T47D (cell line): ENCODE measurements at places on chromosomes 3 and 15.
A peak's percentile ranks its signal among the peaks of the same experiment; 100 is the strongest.

GRCh38 chr3:108409800-108410178, 100.6 kb downstream of the MYH15 start:
- no peak for DNase-seq

- no peak for DNase-seq
These were observed 10.6 kb downstream of the ACAA1 start for GRCh38 chr3:38126121-38126892.

GRCh38 chr3:156762631-156763185, 63.4 kb upstream of the LEKR1 start:
- DNase-seq: no peak

DNA sequence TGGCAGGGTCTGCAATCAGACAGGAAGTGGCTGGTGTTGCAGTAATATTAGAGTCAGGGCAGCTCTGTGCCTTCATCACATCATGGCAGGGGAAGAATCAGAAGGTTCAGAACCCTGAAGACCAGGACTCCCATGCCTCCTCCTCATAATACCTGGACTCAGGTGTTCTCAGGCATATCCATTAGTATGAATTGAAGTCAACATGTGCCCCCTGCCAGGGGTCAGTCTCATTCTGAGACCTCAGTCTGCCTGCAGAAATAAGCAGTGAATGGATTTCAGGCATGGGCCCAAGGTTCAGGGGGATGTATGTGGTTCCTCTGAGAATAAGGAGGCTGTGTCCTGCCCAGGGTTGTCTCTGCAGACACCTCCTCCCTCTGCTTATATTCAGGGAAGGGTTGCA, 74.2 kb downstream of the SPSB4 start:
- no peak for DNase-seq

DNA sequence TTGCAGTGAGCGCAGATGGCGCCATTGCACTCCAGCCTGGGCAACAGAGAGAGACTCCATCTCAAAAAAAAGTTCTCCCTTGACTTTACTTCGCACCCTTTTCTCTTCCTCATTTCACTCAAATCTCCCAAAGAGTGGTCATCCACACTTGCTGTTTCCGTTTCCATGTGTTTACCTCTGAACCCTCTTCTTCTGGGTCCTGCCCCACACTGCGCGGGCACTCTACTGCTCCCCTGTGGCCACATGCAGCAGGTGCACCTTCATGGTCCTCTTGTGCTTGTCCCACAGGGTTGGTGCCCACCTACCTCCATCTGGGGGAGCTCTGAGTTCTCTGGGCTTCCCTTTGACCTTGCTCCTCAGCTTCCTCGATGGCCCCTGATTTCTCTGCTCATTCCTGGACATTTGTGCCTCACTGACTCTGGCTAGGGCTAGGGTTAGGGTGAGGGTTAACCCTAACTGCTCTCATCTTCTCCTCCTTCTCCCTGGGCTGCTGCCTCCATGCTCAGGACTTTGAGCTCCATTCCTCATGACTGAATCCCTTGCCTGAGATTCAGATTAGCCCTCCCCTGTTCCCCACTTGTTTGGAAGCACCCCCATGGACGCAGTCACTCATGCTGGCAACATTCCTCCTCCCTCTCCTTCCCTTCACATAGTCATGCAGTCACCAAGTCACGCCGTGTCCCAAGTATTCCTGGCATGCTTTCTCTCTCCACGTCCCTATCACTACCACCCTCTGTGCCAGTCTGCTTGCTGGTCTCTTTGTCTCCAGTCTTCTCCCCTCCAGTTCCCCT, 26.6 kb upstream of the KY start:
- peak; percentile 28 for DNase-seq

- no peak for DNase-seq
These were observed 4.6 kb downstream of the PARL start for GRCh38 chr3:183880121-183880520.
